OCI-LY7 (cell line): ENCODE measurements at places on chromosomes 16 and 17. TPM values are rescaled to one million over a fixed set of nuclear protein-coding genes. Genes with fewer than 3 reads are reported as not detected.

DNA sequence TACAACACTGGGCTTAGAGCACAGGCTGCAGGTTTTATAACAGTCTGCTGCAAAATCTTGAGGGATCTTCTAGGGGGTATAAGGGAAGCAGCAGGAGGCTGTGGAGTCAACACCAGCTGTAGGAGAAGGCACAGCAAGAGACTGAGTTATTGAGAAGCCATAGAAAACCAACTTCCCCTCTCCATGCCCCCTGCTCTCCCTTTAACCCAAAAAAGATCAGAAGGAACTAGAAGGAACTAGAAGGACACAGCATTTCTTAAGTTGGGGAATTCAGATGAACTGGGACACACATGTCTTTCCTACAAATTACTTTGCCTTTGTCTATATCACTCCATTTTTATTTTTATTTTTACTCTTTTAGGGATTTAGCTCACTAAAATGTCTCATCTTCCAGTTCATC is 6.2 kb upstream of the CCL18 start:
- no peak for DNase-seq

- DNase-seq = peak; percentile 41
These were observed 3.0 kb upstream of the CCL1 start for GRCh38 chr17:34366010-34366409.

DNA sequence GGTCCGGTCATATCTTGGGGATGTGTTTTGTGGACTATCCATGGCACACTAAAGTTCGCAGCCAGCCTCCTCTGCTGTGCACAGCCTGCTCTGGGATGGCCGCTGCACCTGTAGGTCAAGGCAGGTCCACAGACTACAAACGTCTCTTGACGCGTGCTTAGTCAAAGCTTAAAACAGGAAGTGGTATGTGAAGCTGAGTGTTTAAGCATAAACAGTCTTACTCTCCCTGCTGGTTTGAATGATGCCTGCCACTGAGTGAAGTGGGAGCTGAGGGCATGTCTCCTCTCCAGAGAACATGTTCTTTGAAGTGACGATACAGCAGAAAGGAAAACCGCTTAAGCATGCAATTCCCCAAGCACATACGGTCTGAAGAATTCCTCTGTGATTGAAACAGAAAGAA is 365.6 kb downstream of the SLC39A11 start:
- DNase-seq = peak; percentile 93

- DNase-seq = no peak
These were observed 419.4 kb downstream of the PMP22 start for GRCh38 chr17:14845591-14846281.

- DNase-seq = no peak
These were observed 5.5 kb upstream of the SLC7A5 start for GRCh38 chr16:87874639-87875427.

GRCh38 chr16:7614021-7614795 is 281.6 kb downstream of the RBFOX1 start:
- no peak for DNase-seq

DNA sequence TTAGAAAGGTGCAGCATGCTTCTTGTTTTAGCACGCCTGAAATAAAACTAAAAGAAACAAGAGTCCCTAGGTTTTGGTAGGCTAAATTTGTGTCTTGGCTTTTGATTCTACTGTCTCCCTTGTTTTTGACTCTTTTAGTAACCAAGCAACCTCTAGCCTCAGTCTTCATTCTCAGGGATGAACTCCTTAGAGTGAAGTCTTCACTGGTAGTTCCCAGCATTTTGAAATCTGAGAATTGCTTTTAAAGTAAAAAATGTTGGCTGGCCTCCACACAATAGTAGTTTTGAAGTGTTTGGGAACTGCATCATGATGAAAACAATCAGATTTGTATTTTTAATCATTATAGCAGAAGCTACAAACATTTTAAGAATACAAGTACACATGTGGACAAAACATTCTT is 6.1 kb upstream of the CDR2 start:
- DNase-seq = no peak

GRCh38 chr17:30291543-30292285 is at the start of gene BLMH:
Gene BLMH (minus strand): TSS chr17:30291944. CDS start chr17:30291819, 125 bp downstream.
- peak; percentile 76 for DNase-seq

- DNase-seq = no peak
These were observed 169.7 kb upstream of the ZFHX3 start for GRCh38 chr16:73217654-73218053.

- no peak for DNase-seq
These were observed 24.4 kb upstream of the VAT1L start for GRCh38 chr16:77763994-77764393.

DNA sequence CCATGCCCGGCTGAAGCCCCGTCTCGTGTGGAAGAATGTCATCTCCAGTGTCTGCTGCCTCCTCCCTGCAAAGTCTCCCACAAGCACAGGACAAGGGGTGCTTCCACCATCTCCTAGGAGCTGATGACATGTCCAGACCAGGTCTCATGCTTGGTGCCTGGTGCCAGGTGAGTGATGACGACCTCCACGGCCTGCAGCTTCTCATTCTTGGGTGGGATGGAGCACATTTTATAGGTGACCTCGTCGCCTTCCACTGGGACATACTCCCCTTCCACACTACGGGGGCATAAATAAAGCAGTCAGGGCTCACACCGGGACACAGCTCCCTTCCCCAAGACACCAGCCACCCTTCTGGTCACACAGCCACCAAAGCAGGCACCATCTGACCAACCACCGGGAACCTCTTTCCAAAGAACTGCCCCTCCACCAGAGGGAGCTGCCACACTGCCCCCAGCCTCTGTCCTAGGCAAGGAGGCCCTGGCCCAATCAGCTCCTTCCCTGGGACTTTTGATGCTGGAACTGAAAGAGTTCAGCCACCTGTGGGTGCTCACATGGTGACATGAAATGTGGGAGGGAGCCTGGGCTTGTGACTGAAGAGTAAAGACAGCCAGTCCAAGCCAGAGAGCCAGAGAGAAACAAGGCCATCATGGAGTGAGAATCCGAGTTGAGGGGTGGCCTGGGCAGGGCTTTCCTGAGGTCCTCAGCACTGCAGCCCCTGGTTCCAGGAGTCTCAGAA is 13.6 kb downstream of the CARHSP1 start:
- DNase-seq = no peak

- no peak for DNase-seq
These were observed at the start of gene GP1BA for GRCh38 chr17:4931963-4932362. Gene GP1BA (plus strand): TSS chr17:4932277. CDS start chr17:4932605, 328 bp downstream.

DNA sequence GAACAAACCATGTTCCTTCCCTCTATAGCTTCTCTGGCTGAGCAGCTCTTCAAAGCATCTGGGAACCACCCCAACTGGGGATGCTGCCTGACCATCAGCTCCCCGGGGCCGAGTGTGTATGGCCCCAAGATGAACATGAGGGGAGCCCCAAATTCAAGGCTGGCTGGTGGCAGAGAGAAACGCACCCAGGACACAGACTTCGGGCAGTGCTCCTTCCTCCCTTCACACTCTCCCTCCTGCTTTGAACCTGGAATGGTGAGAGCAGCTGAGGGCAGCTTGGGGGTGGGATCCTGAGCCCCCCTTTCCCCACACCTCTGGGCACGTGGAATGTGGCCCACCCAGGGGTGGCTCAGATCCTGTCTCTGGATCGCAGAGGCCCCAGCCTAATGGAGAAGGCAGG is 17.2 kb downstream of the TLE7 start:
- DNase-seq = no peak

DNA sequence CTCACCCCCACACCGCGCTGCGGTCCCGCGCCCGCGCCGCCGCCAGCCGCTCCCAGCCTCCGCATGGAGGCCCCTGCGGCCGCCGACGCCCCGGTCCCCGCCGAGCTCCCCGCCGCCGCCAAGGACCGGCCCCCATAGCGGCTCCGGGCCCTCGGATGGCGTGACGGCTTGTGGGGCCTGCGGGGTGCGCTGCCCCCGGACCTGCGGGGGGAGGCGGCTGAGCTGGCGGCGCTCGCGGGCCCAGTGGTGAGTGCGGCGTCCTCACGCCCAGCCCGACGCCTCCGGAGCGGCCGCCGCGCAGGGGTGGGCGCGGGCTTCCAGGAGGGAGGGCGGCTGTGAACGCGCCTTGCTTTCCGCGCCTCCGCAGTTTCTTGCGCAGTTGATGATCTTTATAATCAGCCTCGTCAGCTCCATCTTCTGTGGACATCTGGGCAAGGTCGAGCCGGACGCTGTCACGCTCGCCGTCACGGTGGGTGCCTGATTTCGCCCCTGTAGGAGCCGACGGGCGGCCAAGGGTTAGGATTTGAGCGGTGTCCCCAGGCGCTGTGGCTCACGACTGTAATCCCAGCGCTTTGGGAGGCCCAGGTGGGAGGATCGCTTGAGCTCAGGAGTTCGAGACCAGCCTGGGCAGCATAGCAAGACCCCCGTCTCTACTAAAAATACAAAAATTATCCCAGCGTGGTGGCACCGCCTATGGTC is 46.4 kb downstream of the SLC47A1 start:
- DNase-seq = no peak

DNA sequence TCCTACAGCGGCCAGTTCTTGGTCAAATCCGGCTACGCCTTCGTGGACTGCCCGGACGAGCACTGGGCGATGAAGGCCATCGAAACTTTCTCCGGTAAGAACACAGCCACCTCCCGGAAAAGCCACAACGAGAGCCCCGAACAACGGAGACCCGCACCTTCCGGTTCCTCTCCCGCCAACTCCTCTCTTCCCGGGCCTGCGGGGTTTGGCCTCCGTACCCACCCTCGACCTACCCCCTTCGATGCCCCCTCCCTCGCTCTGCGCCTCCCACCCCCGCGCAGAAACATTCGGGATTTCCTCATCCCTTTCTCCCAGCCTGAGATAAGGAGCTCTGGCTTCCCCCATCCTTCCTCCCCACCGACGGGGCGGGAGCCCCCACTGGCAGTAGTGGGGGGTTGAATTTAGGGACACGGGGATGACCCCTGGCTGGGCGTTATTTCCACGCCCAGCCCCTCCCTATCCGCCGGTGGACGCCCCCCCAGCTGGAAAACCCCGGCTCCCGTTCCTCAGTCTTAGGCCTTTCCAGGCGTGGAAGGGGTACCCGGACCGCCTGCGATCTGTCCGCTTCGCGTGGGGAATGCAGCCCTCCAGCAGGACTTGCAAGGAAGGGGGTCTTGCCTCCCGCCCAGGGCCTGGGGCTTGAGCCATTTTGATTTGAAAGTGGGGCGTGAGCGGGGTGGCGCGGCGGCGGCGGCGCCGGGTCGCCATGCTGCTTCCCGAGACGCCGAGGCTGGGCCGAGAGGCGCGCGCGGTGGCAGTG is 822 bp downstream of the IGF2BP1 start:
- DNase-seq = peak; percentile 35

DNA sequence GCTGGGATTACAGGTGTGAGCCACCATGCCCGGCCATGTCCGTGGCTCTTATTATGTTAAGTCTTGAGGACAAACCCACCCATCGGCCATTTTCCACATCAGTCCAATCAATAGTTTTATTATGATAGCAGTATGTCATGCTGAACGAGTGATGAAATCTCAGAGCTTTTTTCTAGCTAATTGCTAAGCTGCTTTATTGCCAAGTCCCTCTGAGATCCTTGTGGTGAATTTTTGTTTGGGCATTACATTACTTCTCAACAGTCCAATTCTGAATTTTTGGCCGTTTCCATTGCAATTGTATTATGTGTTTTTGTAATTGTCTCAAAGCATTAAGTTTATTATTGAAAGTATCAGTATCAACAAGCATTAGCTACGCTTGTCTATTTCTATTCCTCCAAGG is 10.9 kb downstream of the RNF112 start:
- no peak for DNase-seq

GRCh38 chr16:8727131-8727806 is 52.9 kb downstream of the ABAT start:
- DNase-seq = no peak

DNA sequence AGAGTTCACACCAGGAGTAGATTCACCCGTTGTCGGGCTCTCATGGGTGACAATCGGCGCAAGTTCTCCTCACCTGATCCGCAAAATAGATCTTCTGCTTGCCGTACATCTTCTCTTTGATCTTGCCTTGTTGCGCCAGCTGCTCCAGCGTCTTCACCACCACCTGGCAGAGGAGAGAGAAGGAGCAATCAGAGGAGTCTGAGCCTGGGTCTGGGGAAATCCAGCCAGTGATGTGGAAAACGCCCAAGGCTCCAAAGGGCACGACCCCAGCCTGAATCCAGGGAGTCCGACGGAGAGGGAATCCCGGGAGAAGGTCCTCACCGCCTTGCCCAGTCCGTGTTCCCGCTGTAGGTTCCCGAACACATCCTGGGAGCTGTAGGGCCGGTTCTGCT is 393 bp downstream of the PSMC3IP start:
- DNase-seq = peak; percentile 39

- no peak for DNase-seq
These were observed 56.2 kb downstream of the CCDC57 start for GRCh38 chr17:82156284-82156925.

GRCh38 chr17:57986841-57987580 is 1.0 kb downstream of the VEZF1 start:
- DNase-seq = no peak

DNA sequence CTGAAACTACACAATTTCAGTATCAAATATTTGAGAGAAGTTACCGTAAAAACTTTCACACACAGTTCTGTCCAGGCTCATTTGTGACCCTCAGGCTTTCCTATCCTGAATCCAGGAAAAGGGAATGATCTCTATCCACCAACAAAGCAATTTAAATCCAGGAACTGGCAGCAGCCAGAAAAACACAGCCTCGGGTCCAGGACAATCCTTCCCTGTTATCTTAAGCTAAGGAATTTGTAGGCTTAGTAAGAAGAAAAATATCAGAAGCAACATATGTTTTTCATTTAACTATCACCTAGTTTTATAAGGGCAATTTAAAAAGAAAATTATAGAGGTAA is 47.1 kb downstream of the TEX2 start:
- DNase-seq = no peak

GRCh38 chr17:50725769-50726655 is 6.6 kb downstream of the LUC7L3 start:
- no peak for DNase-seq

GRCh38 chr17:43446773-43447172 is 37.0 kb upstream of the DHX8 start:
- DNase-seq = no peak

DNA sequence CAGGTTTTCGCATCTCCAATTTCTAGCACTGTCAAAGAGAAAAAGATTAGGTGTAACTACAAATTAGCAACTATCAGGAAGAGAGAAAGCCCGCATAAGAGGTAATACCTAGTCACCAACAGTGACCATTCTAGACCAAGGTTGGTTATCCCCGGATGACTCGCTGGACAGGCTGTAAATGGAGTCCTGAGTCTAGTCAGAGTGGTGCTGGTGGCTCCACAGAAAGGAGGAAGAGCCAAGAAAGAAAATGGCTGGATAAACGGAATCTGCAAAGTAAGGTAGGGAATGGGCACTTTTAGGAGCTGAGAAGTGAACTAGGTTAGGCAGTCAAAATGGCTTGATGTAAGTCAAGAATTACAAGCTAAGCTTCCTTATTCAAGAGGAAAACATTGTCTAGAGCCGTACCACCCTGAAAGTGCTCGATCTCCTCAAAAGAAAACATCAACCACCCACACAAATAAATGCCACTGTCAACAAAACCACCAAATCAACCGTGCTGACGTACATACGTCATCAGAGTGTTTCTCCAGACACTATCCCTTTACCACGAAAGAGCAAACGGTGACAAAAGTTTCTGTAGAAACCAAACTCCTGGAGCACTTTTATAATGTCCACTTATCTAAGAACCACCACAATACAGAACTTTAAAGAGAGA is 2.2 kb downstream of the GSPT1 start:
- no peak for DNase-seq

KRTAP2-3 gene
- total RNA-seq = not detected in 2 replicates

GNG13 gene
- total RNA-seq = not detected in 2 replicates

ATMIN gene
- 23.7 and 26.1 TPM in 2 replicates for total RNA-seq

FSCN2 gene
- 4.3 and 6.7 TPM in 2 replicates for total RNA-seq

FAM171A2 gene
- 4.2 and 4.6 TPM in 2 replicates for total RNA-seq

TEX14 gene
- 1.3 and 2.3 TPM in 2 replicates for total RNA-seq
